ENCODE measurements at places on chromosomes 3 and 15. TPM values are rescaled to one million over a fixed set of nuclear protein-coding genes. Genes with fewer than 3 reads are reported as not detected.

DNA sequence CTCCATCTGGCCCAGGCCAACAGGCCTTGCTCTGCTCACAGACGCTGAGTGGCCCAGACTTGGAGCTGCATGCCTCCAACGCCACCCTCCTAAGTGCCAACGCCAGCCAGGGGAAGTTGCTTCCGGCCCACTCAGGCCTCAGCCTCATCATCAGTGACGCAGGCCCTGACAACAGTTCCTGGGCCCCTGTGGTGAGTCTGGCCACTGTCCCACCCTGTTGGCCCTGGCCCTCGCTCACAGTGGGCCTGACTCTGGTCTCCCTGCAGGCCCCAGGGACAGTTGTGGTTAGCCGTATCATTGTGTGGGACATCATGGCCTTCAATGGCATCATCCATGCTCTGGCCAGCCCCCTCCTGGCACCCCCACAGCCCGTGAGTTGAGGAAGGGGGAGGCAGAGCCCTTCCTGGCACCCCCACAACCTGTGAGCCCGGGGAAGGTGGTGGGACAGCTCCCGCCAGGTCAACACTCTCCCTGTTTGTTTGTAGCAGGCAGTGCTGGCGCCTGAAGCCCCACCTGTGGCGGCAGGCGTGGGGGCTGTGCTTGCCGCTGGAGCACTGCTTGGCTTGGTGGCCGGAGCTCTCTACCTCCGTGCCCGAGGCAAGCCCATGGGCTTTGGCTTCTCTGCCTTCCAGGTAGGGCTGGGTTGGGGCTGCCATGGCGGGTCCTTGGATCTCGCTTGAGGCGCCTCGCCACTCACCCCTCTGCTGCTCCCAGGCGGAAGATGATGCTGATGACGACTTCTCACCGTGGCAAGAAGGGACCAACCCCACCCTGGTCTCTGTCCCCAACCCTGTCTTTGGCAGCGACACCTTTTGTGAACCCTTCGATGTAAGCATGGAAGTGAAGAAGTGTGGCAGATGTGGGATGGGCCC, 10.0 kb downstream of the NT5DC2 start:
- no peak overlapping the region for H3K4me3 ChIP-seq
- H3K27ac ChIP-seq = no peak overlapping the region
- no peak for DNase-seq
- H3K4me1 ChIP-seq = no peaks in the 10 kb centered on the region
- H3K27me3 ChIP-seq = no peaks in the 10 kb centered on the region
- peaks cover 7% of the 10 kb centered on the region for H3K36me3 ChIP-seq

DNA sequence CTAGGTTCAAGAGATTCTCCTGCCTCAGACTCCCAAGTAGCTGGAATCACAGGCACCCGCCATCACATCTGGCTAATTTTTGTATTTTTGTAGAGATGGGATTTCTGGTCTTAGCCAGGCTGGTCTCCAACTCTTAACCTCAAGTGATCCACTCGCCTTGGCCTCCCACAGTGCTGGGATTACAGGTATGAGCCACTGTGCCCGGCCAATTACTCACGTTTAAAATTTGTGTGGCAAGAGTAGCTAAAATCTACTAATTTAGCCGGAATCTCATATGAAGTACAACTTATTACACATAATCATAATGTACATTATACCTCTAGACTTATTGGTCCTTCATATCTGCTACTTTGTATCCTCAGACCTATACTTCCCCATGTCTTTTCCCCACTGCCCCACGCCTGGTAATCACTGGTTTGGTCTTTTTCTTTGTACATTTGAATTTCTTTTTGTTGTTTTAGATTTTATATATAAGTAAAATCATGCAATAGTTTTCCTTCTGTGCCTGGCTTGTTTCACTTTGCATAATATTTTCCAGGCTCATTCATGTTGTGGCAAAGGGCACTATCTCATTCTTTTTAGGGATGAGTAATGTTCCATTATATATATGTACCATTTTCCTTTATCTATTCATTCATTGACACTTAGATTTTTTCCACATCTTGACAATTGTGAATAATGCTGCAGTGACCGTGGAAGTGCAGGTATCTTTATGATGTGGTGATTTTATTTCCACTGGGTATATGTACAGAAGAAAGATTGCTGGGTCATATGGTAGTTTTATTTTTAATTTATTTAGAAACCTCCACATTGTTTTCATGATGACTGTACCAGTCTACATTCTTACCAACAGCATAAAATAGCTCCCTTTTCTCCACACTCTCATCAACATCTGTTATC, 605.0 kb upstream of the CBLB start:
- H3K27ac ChIP-seq = no peak overlapping the region
- no peaks in the 10 kb centered on the region for H3K4me1 ChIP-seq
- DNase-seq = no peak
- H3K4me3 ChIP-seq = no peak overlapping the region
- H3K36me3 ChIP-seq = no peaks in the 10 kb centered on the region
- no peaks in the 10 kb centered on the region for H3K27me3 ChIP-seq

- no peak overlapping the region for H3K4me3 ChIP-seq
- H3K4me1 ChIP-seq = no peaks in the 10 kb centered on the region
- H3K36me3 ChIP-seq = peaks cover 9% of the 10 kb centered on the region
- peak overlapping the region; percentile 57 for H3K27ac ChIP-seq
- H3K27me3 ChIP-seq = no peaks in the 10 kb centered on the region
Measured at GRCh38 chr15:89101302-89102193, 13.3 kb downstream of the ABHD2 start.

DNA sequence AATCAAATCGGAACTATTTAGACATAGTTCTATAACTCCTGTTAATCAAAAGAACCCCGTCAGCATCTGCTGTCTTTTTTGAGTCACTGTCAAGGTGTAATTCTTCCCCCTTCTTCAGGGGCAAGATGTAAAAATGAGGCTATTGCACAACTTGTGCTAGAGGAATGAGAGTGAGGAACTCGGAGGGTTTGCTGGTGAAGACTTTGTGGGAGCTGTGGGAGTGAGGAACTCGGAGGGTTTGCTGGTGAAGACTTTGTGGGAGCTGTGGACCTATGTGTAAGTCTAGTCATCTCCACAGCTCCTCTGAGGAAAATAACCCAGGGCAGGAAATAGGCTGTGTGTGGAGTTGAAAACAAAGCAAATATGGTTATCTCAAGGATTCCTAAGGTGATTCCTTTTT, 2.5 kb upstream of the CERS3 start:
- no peak overlapping the region for H3K27ac ChIP-seq
- no peak for DNase-seq
- no peaks in the 10 kb centered on the region for H3K36me3 ChIP-seq

SIDT1 gene
- 105 TPM for total RNA-seq
